Foreskin keratinocyte (primary cell): ENCODE measurements at places on chromosomes 2 and 18. TPM values are rescaled to one million over a fixed set of nuclear protein-coding genes. Genes with fewer than 3 reads are reported as not detected.

Gene RGPD3
- total RNA-seq: 0.14 TPM in 2 replicates

Gene LAMA3
- 1,828 and 2,643 TPM in 2 replicates for total RNA-seq

Gene CELF4
- total RNA-seq: not detected in 2 replicates

Gene MOCOS
- total RNA-seq: 1.6 and 5.0 TPM in 2 replicates

Gene TUBB6
- total RNA-seq: 772 and 774 TPM in 2 replicates

Gene CCBE1
- 24.7 and 39.0 TPM in 2 replicates for total RNA-seq

Gene ANKRD30BL
- total RNA-seq: not detected in 2 replicates

Gene LCT
- not detected in 2 replicates for total RNA-seq

Gene CTLA4
- total RNA-seq: not detected in 2 replicates

Gene ITSN2
- 23.6 and 24.0 TPM in 2 replicates for total RNA-seq

Gene MFF
- 72.3 and 78.9 TPM in 2 replicates for total RNA-seq

Gene DSG3
- total RNA-seq: 73.1 and 102 TPM in 2 replicates
